ENCODE measurements at places on chromosomes 12 and 14.

GRCh38 chr12:90945070-90945649 is 9.8 kb downstream of the CCER1 start:
- no peak for DNase-seq

DNA sequence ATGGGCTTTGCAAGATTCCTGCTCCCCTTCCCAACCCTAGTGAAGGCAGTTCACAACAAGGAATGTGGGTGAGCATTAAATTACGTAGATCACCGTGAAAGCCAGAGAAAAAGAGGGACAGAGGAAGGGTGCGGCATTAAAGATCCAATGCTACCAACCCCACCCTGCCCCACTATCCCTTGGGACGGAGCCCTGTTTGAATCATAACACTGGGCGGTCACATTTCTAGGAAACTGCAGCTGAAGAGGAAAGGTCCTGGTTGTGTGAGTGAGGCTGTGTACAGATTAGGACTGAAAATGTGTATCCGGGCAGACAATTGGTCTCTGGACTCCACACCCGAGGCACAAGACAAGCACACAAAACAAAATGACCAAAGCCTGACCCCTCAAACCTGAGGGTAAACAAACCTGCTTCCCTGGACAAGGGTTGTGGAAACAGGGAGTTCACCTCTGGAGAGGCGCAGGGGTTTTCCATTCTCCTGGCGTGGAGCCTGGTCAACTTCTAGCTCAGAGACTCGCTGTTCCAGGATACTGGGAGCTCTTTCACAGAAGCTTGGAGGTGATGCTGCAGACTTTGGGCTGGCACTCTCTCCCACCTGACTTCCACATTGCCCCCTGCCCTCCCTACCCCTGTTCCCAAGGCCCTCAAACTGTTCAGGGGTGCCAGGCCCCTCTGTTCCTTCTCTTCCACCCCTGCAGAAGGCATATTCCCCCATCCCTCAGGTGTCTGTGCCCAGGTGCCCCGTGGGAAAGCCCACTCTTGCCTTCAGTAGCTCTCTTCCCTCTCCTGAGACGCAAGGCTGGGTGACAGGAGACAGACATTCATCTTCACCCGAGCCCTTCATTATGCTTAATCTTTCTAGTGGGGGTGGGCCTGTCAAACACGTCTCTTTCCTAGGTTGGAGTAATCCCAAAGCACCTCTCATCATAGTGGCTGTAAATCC is 16.5 kb downstream of the NINJ2 start:
- DNase-seq: no peak

DNA sequence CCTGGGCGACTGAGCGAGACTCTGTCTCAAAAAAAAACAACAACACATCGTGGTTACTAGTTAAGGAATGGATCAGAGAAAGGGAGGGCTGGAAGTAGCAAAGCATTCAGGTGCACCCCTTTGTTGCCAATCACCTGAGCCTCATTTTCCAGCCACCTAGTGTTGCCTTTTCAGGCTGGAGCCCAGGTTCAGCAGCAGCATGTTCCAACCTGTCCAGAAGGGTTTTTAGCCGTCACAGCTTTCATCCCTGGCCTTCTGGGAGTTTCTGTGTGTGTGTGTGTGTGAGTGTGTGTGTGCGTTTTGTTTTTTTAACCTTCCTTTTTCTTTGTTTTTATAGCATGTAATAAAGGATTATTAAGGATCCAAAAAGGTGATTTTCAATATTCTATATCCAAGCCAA is 121.1 kb upstream of the ATF1 start:
- no peak for DNase-seq

DNA sequence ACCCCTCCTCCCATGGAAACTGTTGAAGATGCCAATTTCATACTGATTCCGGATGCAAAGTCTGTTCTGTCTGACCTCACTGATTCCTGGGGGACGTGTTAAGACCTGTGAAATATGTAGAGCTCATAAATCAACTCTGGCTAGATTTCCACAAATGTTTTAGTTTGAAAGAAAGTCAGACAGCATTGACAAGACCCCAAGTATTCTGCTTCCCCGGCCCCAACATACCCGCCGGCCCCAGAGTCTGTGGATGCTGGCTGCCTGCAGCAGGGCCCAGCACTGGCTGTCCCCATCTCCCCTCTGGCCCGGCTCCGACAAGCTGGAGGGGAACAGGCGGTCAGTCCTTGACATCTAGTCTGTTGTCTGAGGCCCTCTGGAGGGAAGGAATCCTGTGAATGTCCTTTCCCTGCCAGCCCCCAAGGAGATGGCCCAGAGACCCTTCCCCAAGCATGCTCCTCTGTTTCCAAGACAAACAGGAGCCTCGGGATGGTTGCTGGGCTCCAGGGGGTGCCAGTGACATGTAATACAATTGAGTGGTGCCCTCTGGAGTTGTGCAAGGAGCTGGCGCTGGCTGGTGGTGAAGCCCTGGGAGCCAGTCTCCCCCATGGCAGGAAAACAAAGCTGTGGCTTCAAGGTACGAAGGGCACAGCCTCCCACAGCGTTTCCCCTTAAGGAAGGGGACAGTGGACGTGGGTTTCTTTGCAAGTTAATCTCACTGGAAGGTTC is 22.3 kb downstream of the FBLN5 start:
- no peak for DNase-seq

DNA sequence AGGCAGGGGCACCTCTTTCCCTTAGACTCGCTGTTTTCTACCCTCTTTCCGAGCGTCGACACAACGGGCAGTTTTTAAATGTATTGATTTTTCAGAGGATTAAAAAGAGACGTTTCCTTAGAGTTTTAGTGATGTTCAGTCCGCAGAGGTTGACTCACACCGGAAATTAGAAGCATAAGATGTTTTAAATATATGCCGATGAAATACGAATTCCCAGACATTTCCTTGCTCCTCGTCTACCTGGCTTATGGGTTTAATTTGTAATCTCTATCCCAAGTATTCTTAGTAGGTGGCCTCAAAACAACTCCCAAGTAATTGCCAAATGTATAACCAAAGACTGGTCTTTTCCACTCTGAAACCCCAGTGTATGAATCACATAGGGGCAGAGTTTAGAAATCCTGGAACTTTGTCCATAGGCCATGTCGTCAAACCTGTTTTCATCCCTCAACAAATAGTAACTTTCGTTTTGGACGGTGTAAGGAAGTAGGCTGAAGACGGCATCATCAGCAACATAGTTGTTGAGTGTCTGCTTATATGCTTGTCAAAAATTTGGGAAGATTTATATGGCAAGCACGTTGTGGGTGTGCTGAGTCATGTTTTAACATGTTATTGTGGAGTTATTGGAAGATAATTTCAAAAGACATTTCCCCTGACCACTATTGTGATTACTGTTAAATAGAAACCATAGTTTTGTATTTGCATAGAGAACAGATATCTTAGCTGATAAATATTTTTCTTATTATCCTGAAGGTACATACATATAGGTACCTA is 824 bp downstream of the TBK1 start:
- peak; percentile 33 for DNase-seq

DNA sequence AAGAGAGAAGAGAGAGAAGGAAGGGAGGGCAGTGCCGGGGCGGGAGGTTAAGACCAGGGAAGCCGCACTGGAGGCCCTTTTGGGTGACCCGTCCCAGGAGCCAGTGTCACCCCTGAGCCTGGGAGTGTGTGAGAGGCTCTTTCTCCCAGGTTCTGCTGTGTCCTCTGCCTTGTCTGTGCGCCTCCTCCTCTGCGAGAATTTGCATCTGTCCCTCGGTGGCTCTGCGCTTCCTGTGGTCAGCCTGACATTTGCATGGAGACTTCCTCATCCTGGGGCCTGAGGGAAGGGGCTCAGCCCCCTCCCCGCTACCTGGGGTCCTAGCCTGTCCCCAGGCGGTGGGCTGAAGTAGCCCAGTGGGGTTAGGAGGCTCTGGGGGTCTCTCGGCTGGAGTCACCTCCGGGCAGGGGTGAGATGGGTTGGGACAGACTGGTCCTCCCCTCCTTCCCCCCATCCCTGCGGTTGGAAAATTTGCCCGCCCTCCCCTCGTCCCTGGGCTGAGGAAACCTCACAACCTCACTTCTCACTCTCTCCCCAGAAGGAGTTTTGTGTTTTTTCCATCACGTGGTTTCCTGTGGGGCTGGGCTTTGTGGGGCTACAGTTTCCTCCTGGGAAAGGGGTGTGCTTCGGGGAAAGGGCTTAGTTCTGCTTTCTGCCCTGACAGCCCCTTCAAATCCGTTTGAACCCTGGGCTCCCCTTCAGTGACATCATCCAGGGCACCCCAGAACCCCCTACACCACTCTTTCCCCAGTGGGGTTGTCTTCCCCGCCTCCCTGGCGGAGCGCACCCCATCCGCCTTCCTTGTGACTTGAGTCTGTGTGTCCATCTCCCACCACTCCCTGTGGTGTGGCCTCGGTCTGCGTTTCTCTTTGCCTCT is 2.5 kb downstream of the PTPN6 start:
- DNase-seq: no peak

DNA sequence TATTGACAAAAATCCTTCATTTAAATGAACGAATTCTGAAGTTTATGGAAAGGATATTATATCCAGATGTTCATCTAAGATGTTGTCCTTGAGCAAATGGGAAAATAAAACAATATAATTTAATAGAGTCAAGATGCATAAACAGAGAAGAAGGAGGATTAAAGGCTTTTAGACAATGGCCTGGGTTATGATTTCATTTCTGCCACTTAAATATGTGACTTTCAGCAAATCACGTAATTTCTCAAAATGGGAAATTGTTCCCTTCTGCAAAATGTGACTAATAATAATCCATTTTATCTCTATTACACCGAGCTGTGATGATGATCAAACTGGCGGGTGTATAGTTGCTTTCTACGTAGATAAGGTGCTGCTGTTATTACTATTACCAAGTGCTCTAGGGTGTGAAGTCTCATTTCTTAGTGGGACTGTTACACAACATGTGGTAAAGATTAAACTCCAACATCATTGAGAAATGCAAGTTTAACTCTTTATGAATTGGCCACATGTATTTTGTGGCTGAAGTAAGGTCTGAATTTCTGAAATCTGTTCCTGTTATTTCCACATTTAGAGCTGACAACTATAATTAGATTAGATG is 157.0 kb downstream of the MYRFL start:
- no peak for DNase-seq

DNA sequence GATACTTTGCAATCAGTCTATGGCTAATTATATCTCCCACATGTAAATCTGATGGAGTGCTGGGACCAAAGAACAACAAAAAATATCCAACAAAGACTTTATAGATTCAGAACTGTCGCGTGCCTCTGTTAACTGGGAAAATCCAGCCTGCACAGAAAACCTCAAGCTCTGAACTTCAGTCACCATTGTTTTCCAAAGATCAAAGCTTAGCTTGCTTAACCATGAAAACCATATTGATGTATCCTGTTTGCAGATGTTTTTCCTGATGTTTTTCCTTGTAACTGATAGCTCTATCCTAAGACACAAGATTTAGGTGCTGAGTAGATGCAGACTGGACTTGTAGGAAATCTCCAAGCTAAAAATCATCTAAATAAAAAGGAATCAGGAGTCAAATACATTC is 163.7 kb downstream of the GXYLT1 start:
- no peak for DNase-seq

DNA sequence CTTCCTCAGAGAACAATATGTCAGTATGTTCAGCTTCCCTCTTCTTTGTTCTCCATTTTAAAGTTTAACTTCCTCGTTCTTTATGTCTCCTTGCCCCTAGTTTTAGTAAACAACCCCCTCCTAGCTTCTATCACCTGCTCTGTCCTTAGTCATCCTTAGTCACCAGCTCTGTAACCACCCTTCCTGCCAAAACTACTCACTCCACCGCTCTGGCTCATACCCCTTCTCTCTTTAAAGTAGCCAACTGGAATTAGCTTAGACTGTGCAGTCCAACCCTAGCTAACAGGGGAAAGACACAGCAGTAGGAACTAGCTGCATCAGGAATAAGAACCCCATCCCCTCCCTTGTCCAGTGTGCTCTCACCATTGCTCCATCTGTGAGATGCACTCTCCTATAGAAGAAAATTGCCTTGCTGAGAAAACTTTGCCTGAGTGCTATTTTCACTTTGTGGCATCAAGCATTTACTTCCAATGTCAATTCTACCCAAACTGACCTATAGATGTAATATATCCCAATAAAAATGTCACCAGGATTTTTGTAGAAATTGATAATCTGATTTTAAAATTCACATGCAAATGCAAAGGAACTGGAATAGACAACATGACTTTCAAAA is 603.2 kb downstream of the C12orf50 start:
- no peak for DNase-seq

DNA sequence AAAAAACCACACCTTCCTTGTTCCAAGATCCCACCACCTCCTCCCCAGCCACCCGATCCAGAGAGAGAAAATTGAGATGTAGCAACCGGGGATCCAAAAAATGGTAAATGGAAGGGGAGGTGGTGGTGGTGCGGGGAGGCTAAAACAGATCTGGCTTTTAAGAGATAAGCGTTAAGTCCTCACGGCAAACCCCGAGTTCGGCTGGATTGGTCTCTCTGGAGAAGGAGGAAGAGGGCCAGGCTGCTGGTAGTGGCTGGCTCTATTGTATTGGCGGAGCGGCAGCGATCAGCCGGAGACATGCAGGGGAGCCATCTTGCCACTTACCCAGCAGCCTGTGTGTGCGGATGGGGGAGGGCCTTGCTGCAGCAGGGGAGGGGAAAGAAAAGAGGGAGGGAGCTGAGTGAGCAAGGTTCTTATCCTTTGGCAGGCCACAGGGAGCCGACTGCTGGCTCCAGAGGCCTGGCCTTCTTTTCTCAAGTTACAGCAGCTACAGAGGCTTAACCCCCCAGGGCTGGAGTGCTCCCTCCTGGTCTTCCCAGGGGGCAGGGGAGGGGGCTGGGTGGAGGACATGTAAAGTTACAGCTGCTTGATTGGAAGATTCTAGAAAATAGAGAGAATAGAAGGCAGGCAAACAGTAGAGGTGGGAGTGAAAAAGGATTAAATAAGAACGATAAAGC is 14.1 kb upstream of the CDH24 start:
- peak; percentile 87 for DNase-seq

DNA sequence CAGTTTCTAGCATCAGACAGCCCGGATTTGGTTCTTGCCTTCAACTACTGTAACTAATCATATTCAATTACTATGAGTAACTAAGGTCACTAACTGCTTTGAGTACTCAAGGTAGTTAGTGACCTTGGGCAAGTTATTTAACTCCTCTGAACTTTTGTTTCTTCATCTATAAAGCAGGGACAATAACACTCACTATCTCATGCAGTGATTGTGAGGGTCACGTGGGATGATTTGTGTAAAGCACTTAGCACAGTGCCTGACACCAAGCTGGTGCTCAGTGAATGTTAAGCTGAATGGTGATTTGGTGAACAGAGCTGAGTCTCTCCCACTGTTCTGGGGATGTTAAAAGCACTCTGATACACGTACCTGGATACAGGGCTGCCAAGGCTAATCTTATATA is 171.3 kb upstream of the PLXNC1 start:
- no peak for DNase-seq

GRCh38 chr12:64110864-64111263 is 111.2 kb downstream of the KICS2 start:
- DNase-seq: no peak

DNA sequence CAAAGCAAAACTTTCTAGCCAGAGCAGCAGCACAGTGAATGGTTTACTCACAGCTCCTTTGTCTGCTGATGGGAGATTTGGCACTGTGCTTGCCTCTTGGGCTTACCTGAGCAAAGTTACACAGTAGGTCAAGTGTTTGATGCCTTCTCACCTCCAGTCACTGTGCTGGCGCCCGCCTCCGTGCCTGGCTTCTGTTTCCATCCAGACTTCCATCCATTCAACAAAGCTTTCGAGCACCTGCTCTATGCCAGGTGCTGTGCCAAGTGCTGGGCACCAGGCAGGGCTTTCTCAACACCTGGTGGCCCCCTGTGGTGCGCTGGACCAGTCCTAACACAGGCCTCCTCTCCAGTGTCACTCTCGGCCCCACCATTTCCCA is 199.2 kb upstream of the EEA1 start:
- DNase-seq: no peak

All from left kidney (tissue), 8 donors.